ENCODE measurements at places on chromosomes 3 and 15.

- DNase-seq, result no peak
Observed at GRCh38 chr15:58064082-58064979, 1.2 kb downstream of the ALDH1A2 start.

DNA sequence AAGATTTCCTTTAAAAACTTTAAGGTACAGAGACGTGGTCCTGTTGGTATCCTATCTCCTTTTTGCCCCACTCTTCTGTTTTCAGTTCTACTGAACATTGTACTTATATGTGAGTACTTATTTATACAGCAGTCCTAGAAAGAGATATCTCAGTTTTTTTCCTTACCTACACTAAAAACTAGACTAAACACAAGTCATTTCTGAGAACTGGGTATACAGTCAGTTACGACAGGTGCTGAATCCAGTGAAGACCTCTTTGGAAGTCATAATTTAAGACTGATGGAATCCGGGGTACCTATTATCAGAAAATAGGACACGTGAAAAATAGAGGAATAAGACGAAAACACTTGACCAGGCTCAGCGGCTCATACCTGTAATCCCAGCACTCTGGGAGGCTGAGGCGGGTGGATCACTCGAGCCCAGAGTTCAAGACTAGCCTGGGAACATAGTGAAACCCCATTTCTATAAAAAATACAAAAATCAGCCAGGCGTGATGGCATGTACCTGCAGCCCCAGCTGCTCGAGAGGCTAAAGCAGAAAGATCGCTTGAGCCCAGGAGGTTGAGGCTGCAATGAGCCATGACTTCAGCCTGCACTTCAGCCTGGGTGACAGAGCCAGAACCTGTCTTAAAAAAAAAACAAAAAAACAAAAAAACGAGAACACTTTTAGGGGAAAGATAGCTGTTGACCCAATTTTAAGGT, 76.3 kb downstream of the KLHL25 start:
- no peak for DNase-seq

DNA sequence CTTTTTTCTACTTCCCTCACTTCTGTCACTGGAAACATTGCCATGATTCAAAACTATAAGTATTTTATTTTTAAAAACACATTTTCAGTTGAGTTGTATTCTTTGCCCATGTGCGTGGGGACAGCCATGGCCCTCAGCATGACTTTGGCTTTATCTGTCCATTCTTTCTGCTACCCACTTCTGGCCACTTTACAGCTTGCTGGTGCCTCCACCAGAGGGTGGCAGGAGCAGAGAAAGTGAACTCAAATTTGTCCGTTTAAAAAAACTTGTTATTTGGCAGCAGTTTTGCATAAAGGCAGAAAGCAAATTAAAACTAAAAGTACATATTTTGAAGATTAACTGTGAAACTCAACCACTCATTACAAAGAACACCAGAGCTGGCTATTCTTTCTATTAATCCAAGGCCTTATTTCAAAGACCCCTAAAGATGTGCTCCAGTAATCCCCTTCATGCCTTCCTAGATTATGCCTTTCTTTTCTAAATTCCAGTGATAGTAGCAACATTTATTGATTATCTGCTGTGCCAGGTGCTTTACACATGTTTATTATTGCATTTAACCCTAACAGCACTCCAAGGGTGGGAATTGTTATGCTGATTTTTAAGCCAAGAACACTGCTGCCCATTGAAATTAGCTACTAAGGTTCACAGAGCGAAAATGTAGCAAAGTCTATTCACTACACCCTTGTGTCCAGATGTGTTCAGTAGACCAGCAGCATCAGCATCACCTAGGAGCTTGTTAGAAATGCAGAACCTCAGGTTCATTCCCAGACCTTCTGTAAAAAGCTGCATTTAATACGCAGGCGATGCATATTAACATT, 134.8 kb downstream of the THRB start:
- no peak for DNase-seq

GRCh38 chr3:192906940-192907339, 10.7 kb downstream of the MB21D2 start:
- no peak for DNase-seq

GRCh38 chr15:33926260-33926659, 42.0 kb upstream of the CHRM5 start:
- no peak for DNase-seq

- no peak for DNase-seq
Observed at GRCh38 chr15:89499156-89499555, 2.8 kb upstream of the RHCG start.

DNA sequence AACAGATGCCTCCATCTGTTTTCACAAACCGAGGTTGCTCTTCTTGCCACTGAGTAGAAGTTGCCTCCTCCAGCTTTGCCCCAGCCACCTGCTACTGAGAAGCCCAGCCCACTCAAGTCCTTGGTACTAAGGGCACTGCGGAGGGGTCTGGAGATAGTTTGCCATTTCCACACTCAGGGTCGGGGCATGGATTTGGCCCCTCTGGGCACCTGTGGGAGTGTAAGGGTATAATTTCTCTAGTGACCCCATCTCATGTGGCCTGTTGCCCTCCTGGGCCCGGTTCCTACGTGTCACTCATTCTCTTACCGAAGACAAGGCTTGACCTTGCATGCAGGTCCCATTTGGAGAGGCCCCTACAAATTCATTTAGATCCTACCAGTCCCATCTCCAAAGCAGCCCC, 79.0 kb downstream of the THSD4 start:
- DNase-seq, result no peak

- peak; percentile 17 for DNase-seq
Observed at GRCh38 chr3:51391566-51392354, 675 bp downstream of the RBM15B start.

DNA sequence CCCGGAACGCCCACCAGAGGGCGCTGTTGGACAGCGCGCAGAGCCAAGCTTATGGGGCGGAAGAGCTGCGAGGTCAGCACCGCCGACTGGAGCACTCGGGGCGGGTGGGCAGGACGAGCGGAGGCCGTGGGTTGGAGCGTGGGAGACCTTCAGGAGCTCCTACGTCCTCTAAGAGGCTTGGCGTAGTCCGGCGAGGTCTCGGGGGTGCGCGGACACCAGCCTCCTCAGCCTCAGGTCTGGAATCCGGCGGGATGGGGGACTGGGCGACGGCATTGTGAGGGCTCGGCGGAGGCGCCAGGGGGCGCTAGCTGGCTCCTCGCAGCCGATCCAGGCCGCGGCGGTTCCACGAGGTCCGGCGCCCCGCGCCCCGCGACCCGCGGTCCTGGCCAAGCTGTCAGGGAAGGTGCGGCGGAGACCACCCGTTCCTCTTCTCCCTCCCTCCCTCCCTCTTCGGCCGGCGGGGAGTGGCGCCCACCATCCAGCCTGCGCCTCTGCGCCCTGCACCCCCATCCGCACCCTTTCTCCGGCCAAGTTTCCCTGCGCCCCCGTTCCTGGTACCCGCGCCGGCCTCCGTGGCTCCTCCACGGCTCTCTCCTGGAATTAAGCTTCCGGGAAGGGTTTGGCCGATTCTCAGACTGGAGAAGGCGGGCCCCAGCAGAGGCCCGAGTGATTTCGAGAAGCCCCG, 24.3 kb upstream of the POLG start:
- DNase-seq, result peak; percentile 88

GRCh38 chr15:64017082-64017588, 29.1 kb downstream of the DAPK2 start:
- peak; percentile 48 for DNase-seq
